ENCODE measurements at places on chromosomes 7 and 10. TPM values are rescaled to one million over a fixed set of nuclear protein-coding genes. Genes with fewer than 3 reads are reported as not detected.

GRCh38 chr10:29239569-29240472, 49.0 kb upstream of the LYZL1 start:
- peaks cover 16% of the 10 kb centered on the region for H3K27me3 ChIP-seq
- peak; percentile 32 for DNase-seq
- no peaks in the 10 kb centered on the region for H3K36me3 ChIP-seq
- H3K4me1 ChIP-seq, result no peaks in the 10 kb centered on the region
- H3K4me3 ChIP-seq, result no peak overlapping the region
- no peak overlapping the region for H3K27ac ChIP-seq

- peaks cover 11% of the 10 kb centered on the region for H3K4me1 ChIP-seq
- no peaks in the 10 kb centered on the region for H3K36me3 ChIP-seq
- no peak overlapping the region for H3K27ac ChIP-seq
- H3K4me3 ChIP-seq, result no peak overlapping the region
- no peaks in the 10 kb centered on the region for H3K27me3 ChIP-seq
These were observed 176.9 kb upstream of the FZD8 start for GRCh38 chr10:35819011-35819410.

DNA sequence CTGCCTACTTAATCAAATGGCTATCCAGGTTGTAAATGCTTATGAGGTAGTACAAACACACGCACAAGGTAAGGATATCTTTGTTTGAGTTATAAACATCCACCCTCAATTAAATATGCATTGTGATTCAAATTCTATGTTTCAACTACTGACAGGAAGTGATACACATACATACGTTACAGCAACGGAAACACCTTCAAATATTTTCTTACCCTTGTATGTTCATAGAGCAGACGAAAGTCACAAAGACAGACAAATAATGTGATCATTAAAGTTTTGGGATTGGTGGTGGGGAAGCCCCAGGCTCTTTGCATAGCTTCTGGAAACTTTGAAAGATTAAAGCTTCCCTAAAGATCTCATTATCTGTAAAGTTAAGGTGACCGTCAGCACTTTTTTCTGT, 521.0 kb downstream of the PARD3 start:
- no peak overlapping the region for H3K27ac ChIP-seq
- H3K4me1 ChIP-seq, result peaks cover 22% of the 10 kb centered on the region
- no peaks in the 10 kb centered on the region for H3K36me3 ChIP-seq
- no peaks in the 10 kb centered on the region for H3K27me3 ChIP-seq

GRCh38 chr7:147472556-147472955, 1118.0 kb upstream of the C7orf33 start:
- no peaks in the 10 kb centered on the region for H3K4me1 ChIP-seq
- H3K27ac ChIP-seq, result no peak overlapping the region
- no peaks in the 10 kb centered on the region for H3K36me3 ChIP-seq
- H3K4me3 ChIP-seq, result no peak overlapping the region

Gene ELMO1
- not detected for polyA plus RNA-seq

Data from GM23248 (cell line).